Left renal cortex interstitium (tissue), 4 donors: ENCODE measurements at places on chromosomes 5 and 9. TPM values are rescaled to one million over a fixed set of nuclear protein-coding genes. Genes with fewer than 3 reads are reported as not detected.

DNA sequence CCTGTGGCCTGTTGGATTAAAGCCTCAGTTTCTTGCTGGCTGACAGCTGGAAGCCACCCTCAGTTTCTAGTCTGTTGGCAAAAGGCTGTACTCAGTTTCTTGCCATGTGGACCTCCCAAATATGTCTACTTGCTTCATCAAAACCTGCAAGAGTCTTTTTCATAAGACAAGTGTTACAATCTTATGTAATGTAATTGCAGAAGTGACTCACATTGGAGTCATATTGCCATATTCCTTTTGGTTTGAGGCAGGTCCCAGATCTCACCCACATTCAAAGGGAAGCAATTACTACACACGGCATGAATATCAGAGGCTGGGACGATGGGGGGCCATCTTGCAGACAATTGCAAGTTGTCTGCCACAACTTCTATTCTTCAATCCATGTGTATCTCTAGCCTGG lies 286.7 kb upstream of the IL12B start:
- no peak for DNase-seq

- DNase-seq = no peak
Measured at GRCh38 chr9:108618906-108619550, 236.8 kb downstream of the ACTL7B start.

DNA sequence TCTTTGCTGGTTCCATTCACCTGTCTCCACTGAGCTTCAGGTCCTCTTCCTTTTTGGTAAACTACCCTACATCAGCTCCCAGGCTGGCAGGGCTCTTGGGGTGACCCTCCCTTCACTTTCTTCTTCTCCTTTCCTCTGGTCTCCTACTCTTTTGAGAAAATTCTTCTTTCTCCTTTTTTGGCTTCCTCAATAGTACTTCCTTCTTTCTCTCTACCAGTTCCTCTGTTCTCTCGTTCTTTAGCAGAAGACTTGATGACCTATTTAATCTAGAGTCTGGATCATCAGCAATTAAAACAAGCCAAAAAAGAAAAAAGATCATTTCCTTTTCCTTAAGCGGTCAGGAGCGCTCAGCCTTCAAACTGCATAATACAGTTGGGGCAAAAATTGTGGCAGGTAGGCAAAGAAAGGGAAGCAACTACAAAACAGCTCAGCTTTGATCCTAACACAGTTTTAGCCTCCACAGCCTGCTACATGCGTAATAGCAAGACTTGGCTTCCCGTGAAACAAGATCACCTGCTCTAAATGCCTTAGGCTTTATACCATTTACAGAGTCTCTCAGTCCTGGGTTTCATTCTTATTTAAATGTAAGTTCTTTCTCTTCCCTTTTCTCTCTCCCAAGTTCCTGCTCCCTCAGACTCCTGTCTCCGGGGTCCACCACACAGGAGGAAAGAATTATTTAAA lies 14.0 kb upstream of the GSN start:
- no peak for DNase-seq

DNA sequence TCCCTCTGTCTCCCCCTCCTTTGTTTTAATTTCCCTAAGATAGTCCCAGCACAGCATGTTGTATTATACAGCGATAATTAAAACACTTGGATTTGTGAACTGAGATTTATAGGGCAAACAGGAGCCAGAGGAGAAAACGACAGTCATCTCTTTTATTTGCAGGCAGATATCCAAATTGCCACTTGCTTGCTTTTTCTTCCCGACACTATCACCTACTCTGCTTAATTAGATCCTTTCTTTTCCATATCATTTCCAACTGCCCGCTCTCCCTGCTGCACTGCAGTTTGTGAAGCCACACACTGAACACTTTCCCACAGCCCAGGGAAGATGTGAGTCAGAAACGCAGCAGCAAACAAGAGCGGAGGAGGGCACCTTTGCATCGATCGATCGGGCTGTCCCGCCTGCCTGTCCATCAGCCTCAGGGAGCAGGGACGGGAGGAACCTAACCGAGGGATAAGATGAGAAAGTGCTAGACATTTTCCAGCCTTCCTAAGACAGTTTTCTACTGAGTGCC lies 35.8 kb upstream of the SPRY4 start:
- DNase-seq = no peak

DNA sequence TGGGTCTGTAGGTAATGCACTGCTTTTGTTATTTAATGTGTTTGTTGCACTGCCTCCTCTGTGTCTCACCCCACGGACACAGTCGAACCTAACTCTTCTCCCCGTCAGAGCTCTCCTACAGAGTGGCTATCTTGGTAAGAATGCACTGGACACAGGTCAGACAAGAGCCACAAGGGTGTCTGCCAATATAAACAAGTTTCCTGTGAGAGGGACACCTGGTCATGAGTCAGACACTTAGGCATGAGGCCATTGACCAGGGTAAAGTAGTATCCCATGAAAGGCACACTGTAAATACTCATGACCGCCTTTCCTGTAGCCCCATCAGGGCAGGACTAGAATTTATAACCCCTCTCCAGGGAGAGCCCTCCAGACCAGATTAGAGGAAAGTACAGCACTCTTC lies 115.5 kb downstream of the SLC12A2 start:
- no peak for DNase-seq

- DNase-seq = no peak
Measured at GRCh38 chr5:174732036-174733020, 7.9 kb downstream of the MSX2 start.

The ADAMTS13 gene
- polyA plus RNA-seq = 6.1 TPM

The NCS1 gene
- 30.0 TPM for polyA plus RNA-seq
